ENCODE measurements at places on chromosomes 5 and 9.

- no peak for DNase-seq
These were observed 28.2 kb downstream of the MEF2C start for GRCh38 chr5:88854769-88855168.

DNA sequence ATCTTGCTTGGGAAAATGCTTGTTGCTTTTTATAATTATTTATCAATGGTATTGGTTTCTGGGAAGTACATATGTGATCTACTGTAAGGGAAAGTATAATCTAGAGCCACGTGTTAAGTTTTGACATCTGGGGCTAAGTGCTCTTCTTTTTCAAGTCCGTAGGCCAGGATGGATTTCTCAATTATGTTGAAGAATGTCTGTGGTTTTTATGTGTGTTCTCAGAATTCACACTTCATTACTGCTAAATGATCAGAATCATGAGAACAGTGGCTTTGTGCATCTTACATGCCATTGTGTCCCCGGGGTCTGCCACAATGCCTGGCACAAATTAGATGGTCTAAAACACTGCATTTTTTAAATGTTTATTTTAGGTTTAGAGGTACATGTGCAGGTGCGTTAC is 14.5 kb upstream of the AUH start:
- peak; percentile 62 for DNase-seq

- no peak for DNase-seq
These were observed 80.8 kb downstream of the ARRDC3 start for GRCh38 chr5:91302305-91302704.

DNA sequence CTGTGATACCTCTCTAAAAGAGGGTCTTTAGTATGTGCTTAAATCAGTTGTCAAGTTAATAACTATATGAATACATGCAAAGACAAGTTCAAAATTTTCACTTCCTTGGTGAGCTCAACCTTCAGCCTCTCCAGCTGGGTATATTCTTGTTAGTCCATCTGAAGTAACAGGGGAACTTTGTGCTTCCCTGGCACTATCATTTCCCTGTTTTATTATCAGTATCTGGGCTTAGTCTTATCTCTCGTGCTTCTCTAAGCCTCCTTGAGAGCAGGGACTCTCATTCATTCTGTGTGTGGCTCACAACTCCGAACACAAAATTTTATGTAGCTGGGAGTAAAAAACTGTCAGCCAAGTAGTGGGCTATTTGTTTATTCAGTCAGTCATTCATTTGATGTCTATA is 175.9 kb upstream of the MAP3K1 start:
- DNase-seq, result no peak

GRCh38 chr5:137596941-137597340 is 97.8 kb upstream of the SPOCK1 start:
- no peak for DNase-seq

GRCh38 chr5:102678267-102679058 is 76.6 kb upstream of the PAM start:
- DNase-seq, result peak; percentile 47

- no peak for DNase-seq
These were observed 2167.2 kb upstream of the C9orf72 start for GRCh38 chr9:29740518-29740917.
